ENCODE measurements at places on chromosomes 2 and 18.

DNA sequence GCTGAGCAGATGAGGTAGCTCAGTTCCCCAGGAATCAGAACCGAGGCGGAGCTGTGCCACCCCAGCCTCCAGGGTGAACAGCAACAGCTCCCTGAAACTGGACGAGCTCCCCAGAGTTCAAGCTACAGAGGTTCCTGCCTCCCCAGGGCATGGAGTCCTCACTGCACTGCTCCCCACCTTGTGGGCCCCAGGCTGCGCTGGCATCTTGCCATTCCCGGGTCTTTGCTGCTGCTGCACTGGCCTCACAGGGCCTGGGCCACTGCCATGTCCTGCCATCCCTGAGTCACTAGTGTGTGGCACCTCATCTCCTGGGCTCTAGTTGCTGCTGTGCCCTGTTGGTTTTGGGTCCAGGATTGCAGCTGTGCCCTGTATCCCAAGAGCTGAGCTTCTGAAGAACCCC is 166.9 kb downstream of the SNTG2 start:
- DNase-seq: no peak

GRCh38 chr2:205188239-205189138 is 493.8 kb upstream of the NRP2 start:
- DNase-seq: peak; percentile 76

GRCh38 chr2:188966728-188967440 is 7.3 kb upstream of the COL3A1 start:
- no peak for DNase-seq

DNA sequence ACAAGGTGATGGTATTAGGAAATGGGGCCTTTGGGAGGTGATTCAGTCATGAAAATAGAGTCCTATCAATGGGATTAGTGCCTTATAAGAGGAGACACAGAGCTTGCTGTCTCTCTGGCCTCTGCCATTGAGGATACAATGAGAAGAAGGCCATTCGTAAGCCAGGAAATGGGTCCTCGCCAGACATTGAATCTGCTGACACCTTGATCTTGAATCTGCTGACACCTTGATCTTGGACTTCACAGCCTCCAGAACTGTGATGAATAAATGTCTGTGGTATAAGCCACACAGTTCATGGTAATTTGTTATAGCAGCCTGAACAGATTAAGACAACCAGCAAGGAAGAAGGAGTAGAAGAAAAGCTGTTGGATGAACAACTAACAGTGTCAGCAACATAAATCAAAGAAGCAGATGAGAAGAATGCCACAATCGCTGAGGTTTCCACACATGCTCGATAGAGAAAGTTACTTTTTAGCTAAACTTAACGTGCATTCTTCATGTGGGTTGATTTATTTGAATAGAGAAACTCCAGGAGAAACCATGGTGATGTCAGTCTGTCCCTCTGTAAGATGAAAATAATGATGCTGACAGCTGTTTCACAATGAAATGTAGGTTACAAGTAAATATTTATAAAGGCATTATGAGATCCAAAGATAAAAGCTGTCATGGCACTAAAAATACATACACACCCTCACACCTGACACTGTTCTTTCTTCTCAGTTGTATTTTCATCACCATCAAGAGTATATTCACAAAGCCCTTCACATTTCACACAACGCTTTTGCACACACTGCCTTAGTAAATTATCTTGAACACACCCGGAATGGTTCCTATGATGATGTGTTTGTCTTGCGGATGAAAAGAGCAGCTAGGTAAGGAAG is 153.7 kb upstream of the NCK2 start:
- no peak for DNase-seq

DNA sequence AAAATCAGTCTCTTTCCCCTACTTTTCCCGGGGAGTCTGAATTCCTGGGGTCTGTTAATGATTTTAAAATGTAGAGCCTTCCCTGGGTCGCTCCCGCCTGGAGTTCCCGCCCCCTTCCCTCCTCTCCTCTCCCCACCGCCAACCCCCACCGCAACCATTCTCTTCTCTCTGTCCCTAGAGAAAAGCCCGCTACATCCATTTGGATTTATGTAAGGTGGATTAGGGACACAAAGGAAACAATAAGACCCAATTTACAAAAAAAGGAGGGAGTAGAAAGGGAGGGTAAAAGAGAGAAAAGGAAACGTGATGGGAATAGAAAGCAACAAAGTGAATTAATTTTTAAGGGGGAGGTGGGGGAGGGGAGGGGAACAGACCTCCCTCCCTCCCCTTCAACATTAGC is 2.2 kb downstream of the EPHA4 start:
- DNase-seq: no peak

DNA sequence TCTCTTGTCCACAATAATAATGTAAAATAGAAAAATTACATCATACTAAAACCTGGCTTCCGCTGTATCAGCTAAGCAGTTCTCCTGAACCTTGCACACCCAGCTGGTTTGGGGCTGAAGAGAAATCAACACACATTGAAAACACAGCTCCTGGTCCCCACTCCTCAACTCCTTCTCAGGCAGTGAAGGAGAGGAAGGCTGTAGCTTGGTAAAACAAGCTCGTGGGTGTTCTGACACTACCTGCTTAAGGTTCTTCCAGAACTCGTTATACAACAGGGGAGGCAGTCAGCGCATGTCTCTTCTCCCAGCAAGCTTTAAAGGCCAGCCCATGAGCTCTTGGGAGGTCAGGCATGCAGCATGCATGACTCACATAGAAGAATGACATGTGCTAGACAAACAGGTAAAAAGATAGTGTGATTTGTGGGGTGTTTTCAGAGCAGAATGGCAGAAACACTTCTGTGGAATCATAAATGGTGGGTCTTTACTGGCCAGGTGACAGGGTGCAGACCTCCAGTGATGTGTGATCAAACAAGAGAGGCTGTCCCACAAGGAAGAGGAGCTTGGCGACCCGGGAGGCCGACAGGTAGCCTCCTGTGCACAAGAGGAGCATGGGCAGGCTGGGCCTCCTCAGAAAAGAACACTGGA is 69.1 kb downstream of the UXS1 start:
- DNase-seq: no peak

- no peak for DNase-seq
Observed at GRCh38 chr2:200054681-200055468, 99.5 kb downstream of the MAIP1 start.

GRCh38 chr2:212966884-212967283 is 184.5 kb downstream of the IKZF2 start:
- no peak for DNase-seq

GRCh38 chr2:159015823-159016222 is 47.4 kb downstream of the TANC1 start:
- no peak for DNase-seq

DNA sequence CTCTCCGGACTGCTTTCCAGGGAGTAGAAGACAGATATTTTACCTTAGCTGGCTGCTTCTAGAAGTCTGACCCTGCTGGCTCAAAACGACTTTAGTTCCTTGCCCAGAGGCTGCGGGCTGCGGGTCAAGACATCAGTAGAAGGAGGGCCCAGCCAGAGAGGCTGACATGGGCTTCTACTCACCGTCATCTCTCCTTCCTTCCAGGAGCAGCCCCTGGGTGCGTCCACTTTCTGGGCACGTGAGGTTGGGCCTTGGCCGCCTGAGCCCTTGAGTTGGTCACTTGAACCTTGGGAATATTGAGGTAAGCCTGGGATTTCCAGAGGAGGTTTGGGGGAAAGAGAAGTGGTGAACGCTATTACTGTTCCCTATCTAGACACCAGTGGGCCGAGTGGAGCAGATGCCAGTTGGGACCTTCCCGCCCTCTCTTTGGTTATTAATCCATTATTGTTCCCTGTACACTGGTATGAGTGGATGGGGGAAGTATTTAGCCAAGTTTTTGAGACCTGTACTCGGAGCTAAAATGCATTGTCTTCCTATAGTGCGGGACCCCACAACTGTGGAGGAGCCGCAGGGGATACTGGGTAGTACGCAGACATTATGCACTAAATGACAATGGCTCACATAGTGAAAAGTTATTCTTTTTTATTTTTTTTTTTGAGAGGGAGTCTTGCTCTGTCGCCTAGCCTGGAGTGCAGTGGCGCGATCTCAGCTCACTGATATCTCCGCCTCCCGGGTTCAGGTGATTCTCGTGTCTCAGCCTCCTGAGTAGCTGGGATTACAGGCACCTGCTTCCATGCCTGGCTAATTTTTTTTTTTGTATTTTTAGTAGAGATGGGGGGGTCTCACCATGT is 26.3 kb upstream of the CASP8 start:
- DNase-seq: no peak

GRCh38 chr18:70663141-70663540 is 374.3 kb downstream of the SOCS6 start:
- no peak for DNase-seq

DNA sequence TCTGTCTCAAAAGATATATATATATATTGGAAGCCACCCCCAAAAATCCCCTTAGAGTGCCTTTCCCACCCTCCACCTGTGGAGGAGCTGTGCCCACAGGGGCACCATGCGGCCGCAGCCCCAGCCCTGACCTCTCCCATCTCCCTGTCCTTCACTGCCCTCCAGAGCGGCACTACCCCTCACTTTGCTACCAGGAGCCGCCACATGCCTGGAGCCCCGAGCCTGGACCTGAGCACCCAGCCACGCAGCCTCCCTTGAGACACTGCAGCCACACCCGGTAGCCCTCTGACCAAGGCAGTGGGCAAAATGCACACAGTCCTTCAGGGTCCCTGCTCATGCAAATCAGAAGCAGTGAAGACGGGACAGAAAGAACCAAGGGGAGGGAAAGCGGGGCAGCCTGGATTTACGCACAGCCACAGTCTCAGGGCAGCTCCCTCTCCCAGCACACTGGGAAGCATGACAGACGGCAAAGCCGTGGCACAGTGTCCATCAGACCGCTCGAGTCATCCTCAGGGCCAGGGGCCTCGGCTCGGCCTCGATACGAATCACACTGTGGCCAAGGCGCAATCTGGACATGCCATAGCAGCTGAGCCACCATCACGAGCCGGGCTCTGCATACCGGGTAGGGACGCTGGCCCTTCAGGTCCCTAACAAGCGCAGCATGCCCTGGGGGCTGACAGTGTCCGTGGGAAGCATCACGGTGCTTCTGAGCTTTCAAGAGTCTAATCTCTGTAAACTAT is 10.1 kb downstream of the HDAC4 start:
- DNase-seq: no peak

DNA sequence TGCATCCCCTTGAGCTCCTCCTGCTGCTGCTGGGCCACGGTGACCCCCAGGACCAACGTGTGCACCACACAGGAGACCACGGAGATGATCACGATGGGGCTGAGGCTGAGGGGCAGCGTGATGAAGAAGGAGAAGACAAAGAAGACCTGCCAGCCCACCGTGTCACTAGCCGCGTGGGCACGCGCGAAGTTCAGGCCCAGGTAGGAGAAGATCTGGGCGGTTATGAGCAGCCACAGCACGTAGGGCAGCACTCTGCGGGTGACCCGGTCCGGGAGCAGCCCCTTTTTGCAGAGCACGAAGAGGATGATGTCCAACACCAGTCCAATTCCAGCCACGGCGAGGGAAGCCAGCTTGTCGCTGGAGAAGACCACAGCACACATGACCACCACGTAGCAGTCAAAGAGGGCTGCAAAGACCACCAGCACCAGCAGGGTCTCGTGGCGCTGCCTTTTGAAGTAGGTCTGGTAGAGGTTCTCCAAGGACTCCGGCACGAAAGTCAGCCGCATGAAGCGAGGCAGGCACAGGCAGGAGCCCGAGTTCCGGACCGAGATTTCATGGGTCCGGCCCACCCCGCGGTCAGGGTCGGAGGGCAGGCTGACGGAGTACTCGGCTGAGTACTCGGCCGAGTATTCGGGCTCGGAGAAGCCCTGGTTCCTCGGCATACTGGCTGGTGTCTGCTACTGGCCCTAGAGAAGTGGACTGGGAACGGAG is 1.6 kb downstream of the ADCY3 start:
- DNase-seq: no peak

DNA sequence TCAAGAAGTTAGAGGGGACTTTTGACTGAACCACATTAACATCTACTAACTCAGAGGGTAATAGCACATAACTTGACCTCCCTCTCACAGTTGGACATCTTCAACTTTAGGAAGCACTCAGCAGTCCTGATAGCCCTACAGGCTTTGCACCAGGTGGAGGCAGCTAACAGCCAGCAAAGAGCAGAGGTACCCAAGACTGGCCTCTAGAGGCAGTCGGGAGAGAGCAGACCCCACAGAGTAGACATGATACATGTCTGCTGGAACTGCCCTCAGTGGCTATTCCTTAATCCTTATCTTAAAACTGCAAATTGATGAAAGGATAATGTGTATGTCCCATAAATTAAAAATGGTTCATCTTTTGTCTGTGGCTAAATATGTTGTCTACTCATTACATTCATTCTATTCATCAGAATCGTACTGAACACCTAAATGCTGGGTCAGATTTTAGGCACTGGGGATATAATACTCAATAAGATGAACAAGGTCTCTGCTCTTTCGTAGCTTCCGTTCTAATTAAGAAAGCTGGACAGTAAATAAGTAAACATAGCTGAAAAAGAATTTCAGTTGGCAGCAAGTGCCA is 49.8 kb downstream of the CAB39 start:
- peak; percentile 41 for DNase-seq

Measured in fibroblast of skin of right biceps (primary cell).